Stimulated activated CD4-positive, alpha-beta T cell treated with anti-CD3 and anti-CD28 coated beads, Interleukin-1b, Interleukin-23, amount 100 ng/mL, for 24 hours (primary cell): ENCODE measurements at places on chromosomes 4 and X.

DNA sequence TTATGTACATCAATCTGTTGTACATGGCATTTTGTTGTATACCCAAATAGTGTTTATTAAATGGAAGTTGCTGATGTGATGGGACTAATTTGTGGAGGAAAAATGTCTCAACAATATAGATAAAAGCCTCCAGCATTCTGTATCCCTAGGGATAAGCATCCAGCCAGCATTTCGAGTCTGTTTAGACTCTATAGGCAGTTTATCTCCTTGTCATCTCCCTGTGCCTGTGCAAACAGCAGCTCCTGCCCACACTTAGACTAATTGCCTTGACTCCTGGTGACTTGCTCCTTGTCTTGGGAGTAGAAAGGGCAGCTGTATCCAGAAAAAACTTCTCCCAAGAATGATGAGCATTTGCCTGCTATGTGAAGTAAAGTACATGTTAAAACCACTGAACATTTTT, 83.8 kb downstream of the DOCK11 start:
- DNase-seq = no peak

- no peak for DNase-seq
Measured at GRCh38 chr4:10582059-10582686, 102.4 kb downstream of the CLNK start.

DNA sequence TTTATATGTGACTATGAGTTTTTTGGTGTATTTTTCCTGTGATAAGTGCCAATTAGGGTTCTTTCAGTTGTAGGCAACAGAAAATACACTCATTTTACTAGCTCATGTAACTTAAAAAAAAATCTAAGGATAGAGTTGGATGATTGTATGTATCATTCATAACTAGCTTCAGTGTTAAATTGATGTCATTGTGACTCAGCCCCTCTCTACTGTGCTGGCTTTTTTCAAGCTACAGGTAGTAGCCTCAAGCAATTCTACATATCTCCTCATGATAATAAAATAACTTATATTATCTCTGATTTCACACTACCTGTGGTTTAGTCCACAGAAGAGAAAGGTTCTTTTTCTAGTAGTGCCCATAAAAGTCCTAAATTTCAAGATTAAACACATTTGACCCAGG, 11.9 kb downstream of the WDR17 start:
- no peak for DNase-seq

DNA sequence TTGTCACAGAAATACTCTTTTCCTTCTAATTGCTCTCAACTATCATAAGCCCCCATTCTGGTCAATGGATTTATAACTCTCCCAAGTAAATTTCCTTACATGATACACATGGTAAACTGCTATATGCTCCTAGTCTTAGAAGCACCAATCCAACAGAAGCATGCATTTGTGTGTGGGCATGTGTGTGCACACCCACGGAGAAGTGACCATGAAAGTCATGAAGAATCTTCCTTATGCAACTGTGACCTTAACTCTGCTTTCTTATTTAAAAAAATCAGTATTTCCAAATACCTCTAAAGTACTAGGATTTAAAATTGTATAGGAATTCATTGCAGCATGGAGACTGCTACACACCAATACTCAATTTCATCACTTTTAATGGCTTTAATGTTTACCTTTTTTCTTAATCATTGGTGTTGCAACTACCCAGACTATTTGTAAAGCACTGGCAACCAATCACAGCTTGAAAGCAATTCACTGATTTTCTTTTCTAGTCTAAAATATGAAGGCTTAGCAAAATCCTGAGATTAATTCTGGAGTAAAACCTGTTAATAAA, 47.6 kb downstream of the MAML3 start:
- DNase-seq = no peak

GRCh38 chrX:149949743-149950436, 11.6 kb upstream of the EOLA2 start:
- DNase-seq = no peak

DNA sequence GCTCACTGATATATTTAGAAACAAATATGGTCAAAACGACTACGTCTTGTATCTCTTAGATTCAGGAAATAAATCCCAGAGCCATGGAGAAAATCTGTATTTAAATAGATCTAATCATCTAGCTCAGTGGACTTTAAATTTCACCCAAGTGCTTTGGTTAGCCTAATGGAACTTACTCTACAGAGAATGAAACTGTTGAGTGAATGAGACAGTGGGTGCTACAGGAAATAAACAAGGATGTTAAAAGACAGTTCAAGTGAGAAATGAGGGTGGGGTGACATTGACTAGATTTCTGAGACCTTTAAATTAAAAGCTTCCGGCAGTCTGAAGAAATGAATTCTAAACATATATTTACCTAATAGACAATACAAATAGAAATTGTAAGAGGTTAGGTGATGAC, 2197.0 kb downstream of the ARAP2 start:
- DNase-seq = no peak

DNA sequence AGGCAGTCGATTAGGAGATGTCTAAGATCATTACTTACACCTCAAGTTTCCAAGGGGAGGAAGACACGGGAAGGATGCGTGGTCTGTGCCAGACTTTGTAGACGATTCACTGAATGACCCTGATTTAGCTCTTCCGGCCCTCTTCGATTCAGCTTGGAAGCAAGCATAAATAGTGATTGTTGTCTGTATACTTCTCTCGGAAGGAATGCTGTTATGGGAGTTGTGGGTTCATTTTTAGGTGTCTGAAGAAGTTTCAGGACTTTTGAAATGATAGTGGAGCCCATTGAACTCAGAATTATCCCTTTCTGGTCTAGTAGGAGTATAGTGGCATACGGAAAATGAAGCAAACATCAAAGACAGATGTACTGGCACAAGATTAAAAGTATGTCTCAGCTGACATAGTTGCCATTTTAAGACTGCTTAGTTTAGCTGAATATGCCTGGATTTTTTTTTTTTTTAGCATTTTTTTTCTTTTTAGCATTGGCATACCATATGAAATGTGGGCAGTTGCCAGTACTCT, 1.0 kb upstream of the ANKRD17 start:
- DNase-seq = no peak

- DNase-seq = no peak
Measured at GRCh38 chrX:123923211-123923610, 38.3 kb upstream of the STAG2 start.

GRCh38 chr4:172631832-172632231, 536.8 kb upstream of the GALNT7 start:
- DNase-seq = no peak

- DNase-seq = no peak
Measured at GRCh38 chrX:13747836-13748235, 13.3 kb downstream of the OFD1 start.

GRCh38 chrX:54950730-54951375, 30.2 kb downstream of the TRO start:
- no peak for DNase-seq

- DNase-seq = peak; percentile 25
Measured at GRCh38 chr4:101232074-101232776, 115.1 kb downstream of the PPP3CA start.

- DNase-seq = no peak
Measured at GRCh38 chr4:167238226-167238625, 3.9 kb upstream of the SPOCK3 start.

DNA sequence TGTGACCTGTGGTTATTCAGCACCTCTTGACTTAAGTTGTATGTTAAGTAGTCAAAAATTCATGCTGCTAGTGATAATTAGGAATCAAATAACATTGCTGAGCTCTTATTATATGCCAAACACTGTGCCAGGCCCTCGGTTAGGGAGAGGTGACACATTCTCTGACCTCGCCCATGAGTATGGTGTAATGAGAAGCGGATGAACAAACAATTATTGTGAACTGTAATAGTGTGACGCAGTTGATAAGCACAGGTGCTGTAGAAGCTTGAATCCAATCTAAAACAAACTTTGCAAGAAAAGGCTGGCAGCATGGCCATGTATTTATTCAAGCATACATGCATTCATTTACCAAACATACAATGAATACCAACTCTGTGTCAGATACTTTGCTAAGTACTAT, 303.5 kb upstream of the HS3ST1 start:
- no peak for DNase-seq

DNA sequence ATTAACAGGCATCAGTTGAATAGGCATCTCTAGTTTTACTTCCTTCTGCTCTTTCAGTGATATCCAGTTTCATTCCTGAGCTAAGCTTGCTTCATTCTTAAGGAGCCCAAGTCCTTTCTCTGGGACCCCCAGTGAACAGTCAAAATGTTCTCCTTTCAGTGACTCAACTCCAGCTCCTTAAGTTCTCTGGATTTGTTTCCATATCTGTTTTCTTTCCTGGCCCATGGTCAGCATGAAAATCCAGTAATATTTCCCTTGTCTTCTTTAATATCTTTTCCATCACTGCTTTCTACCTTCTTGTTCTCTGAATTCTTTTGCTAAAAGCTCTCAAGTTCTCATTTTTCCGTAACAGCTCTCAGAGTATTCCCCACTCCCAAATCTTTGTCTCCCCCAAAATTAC, 25.5 kb downstream of the ADGRL3 start:
- no peak for DNase-seq

DNA sequence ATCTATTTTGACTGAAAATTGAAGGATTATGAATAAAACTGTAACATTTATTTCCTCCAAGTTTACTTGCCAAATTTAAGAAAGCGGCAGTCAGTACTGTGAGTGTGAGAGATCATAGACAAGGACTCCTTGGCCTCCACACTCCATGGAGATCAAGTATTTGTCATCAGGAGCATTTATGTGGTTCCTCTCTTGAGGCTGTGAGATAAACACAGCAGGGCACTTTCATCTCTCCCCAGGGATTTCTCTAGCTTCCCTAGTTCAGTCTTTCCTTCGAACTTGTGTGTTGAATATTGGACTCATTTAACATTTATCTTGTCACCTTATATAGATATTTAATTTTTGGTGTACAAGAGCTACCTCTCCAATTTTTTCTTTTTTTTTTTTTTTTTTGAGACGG, 40.8 kb downstream of the PDE5A start:
- DNase-seq = no peak

- DNase-seq = no peak
Measured at GRCh38 chrX:71525316-71525715, 7.6 kb upstream of the OGT start.

GRCh38 chr4:146379744-146380143, 142.0 kb downstream of the SLC10A7 start:
- DNase-seq = no peak

DNA sequence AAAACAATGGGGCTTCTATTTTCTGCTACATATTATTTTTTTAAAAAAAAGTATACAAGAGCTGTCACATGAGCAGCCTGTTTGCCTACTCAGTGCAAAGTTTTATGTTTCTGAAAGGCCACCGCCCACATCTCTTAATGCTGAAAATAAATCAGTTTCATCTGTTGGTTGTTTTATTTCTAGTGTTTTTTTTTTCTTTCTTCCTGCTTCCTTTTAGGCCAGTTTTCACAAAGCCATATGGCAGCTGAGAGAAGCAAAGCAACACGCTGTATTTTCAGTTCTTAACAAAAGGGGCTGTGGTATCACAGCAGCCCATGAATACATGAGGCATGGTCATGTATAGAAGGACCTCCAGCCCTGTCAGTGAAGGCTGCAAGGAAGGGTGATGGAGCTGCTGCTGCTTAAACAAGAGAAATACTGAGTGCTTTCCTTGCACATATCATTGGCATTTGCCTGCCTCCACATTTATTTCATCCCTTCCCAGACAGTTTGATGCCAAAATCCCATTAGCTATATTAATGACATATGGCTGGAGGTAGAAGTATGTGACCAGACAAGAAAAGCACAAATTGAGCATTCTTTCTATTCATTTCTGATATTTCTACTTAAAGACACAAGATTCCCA, 172.5 kb downstream of the PCDH18 start:
- DNase-seq = no peak

- DNase-seq = no peak
Measured at GRCh38 chrX:150203248-150203645, 159.9 kb upstream of the MAMLD1 start.

- no peak for DNase-seq
Measured at GRCh38 chr4:163167333-163167626, 590 bp upstream of the NAF1 start.

DNA sequence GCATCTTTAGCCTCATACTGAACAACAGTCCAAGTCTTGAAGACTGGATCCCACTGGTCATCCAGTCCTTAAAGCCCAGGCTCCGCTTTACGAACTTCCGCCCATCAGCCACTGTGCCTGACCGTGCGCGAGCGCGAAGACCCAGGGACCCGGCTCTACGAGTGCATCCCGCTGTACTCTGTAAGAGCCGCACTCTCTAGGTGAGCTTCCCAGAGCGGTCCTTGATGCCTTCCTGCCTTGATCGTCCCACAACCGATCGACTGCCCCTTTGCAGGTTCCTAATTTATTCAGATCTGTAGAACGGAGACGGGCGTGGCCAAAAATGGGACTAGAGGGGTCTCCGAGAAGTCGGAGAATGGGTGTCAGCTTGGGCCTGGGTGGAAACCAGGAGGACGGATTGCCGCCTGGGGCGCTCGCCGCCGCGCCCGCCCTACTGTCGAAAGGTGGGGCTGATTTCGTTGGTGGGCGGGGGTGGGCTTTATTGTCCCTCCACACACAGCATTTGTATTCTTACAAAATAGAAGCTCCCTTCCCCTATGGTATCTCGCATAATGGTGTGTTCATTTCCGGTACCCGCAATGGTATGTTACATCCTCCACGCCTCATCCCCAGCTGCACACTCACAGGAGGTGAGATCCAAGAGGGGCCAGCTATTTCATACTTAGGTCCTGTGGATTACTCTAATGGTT, 42.3 kb upstream of the FAM156A start:
- DNase-seq = no peak

DNA sequence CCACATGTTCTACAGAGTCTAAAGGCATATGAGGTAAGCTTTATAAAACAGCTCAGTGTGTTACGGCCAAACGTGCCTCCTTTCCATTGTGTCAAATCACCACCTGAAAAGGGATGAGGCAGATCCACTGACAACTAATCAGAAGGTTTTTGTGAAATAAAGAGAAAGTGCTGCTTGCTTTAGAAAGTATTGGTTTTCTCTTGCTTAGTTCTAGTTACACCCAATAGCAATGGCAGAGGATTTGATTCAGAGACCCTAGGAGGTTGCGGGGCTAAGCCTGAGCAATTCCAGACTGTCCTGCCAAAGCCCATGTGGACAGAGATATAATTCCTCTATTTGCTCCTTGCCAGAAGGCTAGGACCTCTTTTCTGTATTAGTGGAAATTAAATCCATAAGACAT, 125.5 kb downstream of the SPRY1 start:
- DNase-seq = no peak

GRCh38 chr4:61918987-61919386, 718.9 kb downstream of the ADGRL3 start:
- no peak for DNase-seq

GRCh38 chrX:70346418-70347070, 56.6 kb downstream of the KIF4A start:
- DNase-seq = no peak
